ENCODE measurements at places on chromosomes 5 and 9.

- no peak for DNase-seq
Measured at GRCh38 chr5:175831507-175831906, 39.9 kb upstream of the CPLX2 start.

DNA sequence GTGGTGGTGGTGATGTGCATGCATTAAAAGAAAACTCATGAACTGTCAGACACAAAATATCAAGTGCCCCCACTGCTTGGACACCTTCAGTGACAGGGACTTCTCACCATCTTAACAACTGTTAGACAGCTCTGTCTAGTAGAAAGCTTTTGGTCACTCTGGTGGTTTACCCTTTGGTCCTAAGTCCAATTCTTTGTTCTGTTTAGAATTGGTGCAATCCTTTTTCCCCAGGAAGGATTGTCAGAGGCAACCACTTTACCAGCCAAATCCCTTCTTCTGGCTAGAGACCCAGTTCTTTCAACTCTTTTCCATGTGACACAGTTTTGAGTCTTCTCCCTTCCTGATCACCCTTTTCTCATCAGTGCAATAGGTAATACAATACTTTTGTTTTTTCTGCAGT, 140.2 kb downstream of the SEC61B start:
- DNase-seq, result no peak

GRCh38 chr9:111056538-111056937, 18.3 kb upstream of the LPAR1 start:
- no peak for DNase-seq

GRCh38 chr5:92332039-92332438, 948.9 kb upstream of the ARRDC3 start:
- no peak for DNase-seq

GRCh38 chr5:151312756-151313324, 9.3 kb upstream of the SLC36A3 start:
- DNase-seq, result no peak

GRCh38 chr9:127422133-127422782, 1.9 kb upstream of the ZNF79 start:
- DNase-seq, result no peak

- DNase-seq, result no peak
Measured at GRCh38 chr5:110751902-110752762, 13.3 kb downstream of the SLC25A46 start.

- no peak for DNase-seq
Measured at GRCh38 chr5:137032929-137033328, 466.2 kb downstream of the SPOCK1 start.

- DNase-seq, result no peak
Measured at GRCh38 chr9:90697808-90698207, 55.2 kb upstream of the DIRAS2 start.

- no peak for DNase-seq
Measured at GRCh38 chr9:15307523-15307841, 466 bp upstream of the TTC39B start.

- DNase-seq, result no peak
Measured at GRCh38 chr5:90939211-90939610, 380.6 kb downstream of the ADGRV1 start.

DNA sequence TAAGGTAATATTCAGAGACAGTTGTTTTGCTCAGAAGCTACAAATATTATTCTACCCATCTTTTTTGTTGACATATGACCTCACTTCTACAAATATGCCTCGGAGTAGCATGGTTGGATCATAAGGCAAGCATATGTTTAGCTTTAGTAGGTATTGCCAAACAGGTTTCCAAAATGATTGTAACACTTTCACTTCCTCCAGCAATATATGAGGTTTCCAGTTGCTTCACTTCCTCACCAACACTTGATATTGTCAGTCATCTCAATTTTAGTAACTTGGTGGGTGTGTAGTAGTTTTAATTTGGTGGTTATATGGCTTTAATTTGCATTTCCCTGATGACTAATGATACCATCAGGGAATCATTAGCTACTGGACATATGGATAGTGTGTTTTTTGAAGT, 46.7 kb downstream of the TNFSF8 start:
- no peak for DNase-seq

DNA sequence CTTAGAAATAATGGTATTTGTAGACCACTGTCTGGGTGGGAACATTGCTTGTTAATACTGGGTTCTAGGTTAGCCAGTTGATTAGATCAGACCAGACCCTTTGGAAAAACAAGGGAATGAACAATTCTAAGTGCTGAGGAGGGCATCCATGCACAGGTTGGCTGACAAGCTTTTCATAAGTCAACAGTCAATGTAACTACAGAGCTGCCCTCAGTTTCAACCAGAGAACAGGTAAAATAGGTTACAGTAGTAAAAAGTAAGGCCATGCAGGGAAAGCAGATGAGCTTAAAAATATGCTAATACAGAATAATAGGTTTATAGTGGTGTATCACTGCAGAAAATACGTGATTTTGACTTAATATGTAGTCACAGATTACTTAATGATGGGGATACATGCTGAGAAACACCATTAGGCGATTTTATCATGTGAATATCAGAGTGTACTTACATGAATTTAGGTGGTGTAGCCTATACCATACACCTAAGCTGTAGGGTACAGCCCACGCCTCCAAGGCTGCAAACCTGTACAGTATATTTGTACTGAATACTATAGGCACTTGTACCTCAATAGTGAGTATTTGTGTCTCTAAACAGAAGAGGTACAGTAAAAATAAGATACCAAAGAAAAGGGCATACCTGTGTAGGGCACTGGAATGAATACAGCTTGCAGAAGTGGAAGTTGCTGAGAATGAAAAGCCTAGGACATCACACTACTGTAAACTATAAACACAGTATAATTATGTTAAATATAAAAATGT, 6.1 kb upstream of the FGF18 start:
- DNase-seq, result no peak

DNA sequence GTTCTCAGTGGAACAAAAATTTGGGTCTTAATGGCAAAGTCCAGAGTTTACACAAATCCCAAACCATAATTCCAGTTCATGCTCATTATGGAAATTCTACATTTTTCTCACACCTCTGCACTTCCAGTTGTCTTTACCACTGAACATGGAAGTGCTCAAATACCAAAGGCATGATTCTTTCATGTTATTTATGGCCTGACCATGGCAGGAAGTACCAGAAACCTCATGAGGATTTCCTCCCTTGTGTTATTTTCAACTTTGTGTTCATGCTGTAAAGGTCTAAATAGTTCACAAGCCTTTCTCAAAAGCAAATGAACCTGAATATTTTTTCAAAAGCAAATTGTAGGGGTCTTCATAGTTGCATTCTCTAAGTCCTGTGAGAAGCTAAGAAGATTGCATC, 82.0 kb upstream of the ITGA1 start:
- no peak for DNase-seq

DNA sequence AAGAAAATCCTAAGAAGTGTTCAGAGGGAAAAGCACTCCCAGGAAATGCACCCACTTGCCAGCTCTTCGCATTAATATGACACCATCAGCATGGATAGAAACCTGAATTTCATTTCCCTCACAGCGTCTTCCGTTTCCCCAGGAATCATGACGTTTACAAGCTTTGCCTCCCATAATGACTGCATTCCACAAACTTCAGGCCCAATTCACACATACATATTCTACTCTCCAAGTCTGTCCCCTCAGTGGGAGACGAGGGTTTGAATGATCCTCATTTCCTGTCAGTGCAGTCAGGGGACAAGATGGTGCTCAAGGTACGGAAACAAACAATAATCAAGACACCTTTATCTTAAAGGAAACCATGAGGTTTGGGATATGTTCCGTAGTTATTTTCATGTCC, 44.9 kb upstream of the MAN2A1 start:
- no peak for DNase-seq

DNA sequence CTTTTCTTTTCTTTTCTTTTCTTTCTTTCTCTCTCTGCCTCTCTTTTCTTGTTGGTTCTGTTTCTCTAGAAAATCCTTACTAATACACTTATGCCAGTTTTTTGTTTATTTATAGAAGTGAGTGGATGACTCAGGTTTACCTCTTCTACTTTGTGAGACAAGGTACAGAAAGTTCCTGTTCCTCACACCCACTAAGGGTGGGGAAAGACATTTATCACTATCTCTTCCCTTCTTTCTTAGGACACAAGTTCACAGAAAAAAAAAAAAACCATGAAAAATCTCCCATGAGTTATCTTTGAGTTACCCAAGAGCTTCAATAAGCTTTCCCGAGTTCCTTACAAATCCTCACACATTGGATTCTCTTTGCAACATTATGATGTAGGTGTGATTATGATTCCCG, 60.9 kb upstream of the CD180 start:
- no peak for DNase-seq

DNA sequence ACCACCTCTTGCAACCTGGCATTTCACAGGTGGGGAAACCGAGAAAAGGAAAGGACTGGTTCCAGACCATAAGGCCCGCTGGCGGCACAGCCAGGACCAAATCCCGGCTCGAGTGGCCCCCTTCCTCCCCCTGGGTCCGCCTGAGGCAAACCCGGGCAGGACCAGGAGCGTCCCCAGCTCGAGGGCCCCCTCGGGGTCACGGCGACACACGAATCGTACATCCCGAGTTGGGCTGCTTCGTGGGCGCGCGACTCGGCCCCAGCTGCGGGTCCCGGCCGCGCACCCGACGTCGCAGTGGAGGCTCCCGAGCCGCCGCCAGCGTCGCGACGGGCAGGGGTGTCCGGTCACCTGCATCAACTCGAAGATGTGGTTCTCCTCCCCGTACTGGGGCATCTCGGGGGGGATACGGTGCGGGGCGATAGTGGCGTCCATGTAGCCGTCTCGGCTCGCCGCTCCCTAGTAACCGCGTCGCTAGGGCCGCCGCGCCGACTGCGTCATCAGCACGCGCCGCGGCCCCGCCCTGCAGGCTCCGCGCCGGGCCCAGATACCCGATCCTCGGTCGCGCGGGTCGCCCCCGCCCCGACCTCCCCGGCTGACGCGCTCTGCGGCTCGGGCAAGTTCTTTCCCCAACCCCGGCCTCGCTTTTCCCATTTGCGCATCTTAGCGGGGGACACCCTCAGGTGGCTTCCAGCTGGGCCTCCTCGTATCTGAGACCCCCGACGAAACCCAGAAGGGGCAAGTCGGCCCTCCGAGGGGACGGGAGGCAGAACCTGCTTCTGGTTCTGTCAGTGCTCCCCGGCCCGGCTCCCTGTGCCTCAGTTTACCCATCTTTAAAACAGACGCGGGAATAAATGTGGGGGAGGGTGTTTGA, at the start of gene AK8:
Gene AK8, minus strand, starts transcription at position 461 of the 871 bp plus-strand sequence. Its CDS starts 29 bp downstream, at position 432.
- no peak for DNase-seq

DNA sequence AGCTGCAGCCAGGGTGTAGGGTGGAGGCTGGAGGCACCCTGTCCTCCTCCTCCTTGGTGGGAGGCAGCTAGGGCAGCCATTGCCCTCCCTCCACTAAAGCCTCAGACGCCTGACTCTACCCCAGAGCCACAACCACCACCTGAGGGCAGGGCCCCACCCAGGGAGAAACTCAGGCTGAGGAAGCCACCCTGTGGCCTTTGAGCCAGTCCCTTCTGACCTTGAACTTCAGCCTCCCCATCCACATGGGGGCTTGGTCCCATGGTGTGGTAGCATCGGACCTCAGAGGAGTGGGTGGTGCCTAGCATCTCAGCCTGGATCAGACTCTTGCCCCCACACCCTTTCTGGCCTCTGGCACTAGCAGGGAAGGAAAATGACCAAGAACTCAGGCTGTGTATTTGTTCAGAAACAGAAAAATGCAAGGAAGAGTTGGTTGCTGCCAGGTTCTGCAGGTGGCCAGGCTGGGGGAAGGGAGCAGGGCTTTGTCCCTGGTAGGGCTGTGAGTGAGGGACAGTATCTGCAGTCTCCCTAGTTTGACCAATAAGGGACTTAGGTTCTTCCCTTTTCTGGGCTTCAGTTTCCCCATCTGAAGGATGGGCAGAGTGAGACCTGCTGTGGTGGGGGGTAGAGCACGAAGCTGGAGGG, 3.2 kb downstream of the DAB2IP start:
- no peak for DNase-seq

GRCh38 chr5:133251296-133252132, 199.7 kb downstream of the HSPA4 start:
- DNase-seq, result no peak

- DNase-seq, result no peak
Measured at GRCh38 chr5:173395257-173395932, 67.2 kb upstream of the STC2 start.

DNA sequence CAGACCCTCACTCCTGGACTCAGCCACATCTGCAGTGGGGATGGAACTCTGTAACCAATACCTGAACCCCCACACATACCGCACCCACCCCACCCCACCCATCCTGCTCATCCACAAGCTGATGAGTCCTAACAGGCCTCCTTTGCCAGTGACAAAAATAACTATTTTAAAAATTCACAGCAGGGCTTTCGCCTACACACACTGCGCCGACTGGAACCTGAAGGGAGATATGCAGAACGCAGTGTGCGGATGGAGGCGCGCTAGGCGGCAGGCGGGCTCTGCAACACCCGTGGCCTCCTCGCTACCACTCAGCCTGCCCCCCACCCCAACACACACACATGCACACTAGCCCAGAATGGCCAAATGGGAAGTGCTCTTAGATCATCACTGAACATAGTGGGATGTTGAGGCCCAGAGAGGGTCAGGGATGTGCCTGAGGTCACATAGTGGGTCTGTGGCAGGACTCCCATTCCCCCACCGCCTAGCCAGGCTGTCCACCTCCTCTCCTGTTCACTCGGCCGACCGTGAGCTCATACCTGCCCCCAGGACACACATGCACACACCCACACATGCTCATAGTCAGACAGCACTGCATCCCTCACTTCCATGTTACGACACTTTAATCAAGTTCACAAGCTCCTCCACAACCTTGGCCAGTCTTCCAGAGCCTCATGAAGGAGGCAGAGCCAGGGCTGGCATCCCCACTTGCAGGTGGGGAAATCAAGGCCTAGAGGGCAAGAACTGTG, 6.3 kb upstream of the CAMK2A start:
- DNase-seq, result no peak

DNA sequence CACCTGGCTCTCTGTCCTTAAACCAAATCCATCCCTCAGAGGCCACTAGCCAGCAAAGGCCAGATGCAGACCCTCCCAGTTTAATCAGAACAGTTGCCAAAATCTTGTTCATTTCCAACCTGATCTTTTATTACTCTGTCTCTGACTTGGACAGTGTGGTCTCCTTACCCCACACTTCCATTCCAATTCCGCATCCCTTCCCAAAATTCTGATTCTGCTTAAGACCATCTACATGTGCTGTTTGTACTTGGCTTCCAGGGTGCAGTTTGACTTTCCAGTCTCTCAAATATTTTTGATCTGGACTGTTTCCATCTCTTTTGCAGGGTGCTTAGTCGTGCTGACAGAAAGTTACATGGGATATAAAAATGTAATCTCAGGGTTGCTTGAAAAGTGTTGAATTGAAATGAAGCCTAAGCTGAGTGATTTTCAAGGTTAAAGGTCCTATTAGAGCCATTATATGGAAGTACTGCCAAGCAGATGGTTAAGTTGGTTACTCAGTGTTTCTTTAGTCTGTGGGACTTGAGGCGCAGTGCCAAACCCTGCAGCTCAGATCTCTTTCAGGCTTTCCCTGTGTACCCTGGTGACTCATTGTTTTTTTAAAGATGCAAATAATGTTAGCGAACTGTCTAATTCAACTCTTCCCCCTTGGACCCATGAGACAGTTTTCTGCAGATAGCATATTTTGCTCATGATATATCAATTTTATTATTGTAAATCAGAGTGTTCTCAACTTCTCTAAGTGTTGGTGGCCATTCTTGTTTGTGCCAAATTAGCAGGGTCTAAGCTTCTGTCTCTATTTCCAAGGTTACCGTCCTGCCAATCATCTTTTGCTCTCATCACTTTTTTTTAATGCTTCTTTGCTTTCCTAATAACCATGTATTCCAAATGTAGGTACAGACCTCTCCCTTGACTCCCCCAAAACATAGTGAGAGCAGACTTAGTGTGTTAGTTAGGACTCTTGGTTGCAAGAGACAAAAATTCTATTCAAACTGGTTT, 18.2 kb upstream of the DCP2 start:
- no peak for DNase-seq

- DNase-seq, result no peak
Measured at GRCh38 chr5:141420855-141421488, at the start of gene PCDHGA11. Gene PCDHGA11 (plus strand): TSS chr5:141421051. CDS start chr5:141421228, 177 bp downstream.
